ENCODE measurements at places on chromosomes 11 and 22.

- no peak for DNase-seq
Observed at GRCh38 chr22:24523873-24524272, 28.7 kb downstream of the UPB1 start.

DNA sequence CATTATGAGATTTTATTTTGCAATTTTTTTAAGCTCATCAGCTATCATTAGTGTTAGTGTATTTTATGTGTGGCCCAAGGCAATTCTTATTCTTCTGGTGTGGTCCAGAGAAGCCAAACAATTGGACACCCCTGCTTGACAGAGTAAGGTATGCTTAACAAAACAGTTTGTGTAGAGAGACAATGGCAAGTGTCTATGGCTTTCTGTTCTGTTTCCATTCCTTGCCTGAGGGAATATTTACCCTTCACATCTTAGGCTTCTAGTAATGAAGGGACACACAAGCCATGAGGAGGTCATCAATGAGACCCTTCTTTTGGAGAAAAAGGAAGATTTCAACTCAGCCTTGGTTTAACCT lies 1278.4 kb upstream of the TENM4 start:
- DNase-seq = no peak

DNA sequence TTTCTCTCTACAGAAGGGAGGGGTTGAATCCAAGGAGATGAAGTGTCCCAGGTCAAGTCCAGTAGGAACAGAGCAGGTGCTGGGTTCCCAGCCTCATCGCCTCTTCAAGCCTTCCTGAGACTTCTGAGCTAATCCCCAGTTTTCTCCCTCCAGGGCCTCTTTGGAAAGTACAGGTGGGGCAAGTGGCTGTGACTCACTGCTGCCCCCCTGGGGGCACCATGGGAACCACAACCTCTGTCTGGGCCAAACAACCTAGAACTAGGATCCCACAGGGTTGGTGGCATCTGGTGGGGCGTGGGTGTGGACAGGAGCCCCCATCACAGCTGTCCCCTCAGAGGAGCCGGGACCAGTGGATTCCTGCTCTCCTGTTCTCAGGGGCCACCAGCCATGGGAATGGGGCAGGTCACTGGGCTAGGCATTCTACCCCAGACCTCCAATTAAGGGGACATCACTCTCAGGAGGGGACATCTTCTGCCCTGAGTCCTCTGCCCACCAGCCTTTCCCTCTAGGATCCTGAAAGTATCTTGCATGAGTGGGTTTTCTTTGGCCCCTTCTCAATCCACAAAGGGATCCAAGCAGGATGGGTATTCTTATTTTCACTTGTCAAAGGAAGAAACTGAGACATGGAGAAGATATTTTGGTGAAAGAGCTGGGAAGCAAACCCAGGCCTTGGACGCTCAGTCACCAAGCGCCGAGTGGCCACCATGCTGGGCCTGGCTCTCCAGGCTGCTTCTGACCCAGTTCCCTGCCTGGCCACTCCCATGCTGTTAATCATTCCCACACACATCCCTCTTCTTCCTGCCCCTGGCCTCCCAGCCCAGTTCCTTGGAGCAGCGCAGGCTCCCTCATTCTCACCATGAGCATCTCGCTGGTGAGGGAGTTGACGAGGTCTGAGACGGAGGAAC lies 23.8 kb downstream of the LRRC10B start:
- peak; percentile 3 for DNase-seq

- no peak for DNase-seq
Observed at GRCh38 chr11:104916442-104916841, 18.2 kb upstream of the CASP12 start.

- no peak for DNase-seq
Observed at GRCh38 chr11:105100206-105100605, 39.4 kb downstream of the CARD18 start.
